ENCODE measurements at places on chromosomes 2 and 18.
A peak's percentile ranks its signal among the peaks of the same experiment; 100 is the strongest.

DNA sequence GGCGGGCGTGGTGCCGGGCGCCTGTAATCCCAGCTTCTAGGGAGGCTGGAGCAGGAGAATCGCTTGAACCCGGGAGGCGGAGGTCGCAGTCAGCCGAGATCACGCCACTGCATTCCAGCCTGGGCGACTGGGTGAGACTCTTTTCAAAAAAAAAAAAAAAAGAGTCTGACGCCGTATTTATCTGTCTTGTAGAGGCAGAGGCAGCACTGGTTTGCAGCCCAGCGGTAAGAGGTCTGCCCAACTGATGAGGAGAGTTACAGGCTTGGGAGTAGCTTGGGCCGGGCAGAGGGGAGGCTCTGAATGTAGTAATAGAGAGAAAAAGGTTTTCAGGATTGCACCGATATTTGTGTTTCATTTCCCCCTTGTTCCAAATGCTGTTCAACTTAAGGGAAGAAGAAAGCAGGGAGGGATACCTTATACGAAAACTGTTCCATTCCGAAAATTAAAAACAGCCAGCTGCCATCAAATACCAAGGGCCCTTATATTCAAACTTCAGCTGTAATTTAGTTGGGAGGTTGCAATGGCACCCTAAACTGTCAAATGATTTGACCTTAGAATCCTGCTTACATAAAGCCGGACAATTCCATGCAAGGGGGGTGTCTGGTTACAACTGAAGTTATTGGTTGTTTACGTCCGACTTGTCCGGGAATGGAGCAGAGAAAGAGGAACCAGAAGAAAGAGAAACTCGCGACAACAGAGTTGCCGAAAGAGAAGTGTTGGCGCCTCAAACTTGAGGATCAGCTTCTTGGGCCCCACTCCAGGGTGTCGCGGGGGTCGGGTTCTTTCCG, 9.2 kb upstream of the SP9 start:
- DNase-seq = no peak

DNA sequence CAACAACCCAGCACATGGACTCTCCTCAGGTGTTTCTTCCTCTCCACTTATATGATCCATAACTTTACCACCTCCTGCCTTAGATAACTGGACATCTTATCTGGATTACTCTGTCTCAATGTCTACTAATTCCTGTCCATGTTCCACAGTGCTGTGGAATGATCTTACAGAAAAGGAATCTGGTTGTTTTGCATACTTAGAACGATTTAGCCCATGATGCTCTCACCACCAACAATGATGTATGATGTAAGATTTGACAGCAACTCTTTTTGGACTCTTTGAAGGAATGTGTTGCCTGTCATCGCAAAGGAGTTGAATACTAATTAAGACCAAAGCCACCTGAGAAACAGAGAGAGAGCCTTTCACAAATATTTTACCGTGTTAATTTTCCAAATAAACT, 37.7 kb upstream of the SYT4 start:
- no peak for DNase-seq

GRCh38 chr18:24894880-24895279, 434.4 kb downstream of the HRH4 start:
- no peak for DNase-seq

DNA sequence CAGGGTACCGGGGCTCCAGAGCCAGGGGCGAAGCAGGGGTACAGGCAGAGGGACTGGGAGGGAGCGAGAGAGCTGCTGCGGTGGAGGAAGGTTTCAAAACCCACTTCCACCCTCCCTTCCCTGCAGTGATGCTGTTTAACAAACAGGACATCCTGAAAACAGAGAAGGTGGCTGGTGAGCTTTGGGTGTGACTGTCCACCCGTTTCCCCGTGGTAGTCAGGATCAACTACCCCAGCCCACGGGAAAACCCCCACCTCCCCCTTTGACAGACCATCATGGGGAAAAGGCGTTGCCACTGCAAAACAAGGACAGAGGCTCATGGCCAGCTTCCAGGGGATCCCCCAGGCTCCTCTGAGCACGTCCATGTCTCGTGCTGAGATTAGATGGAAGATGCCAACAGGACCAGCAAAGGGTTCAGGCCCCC, 12.9 kb downstream of the TMEM185B start:
- no peak for DNase-seq

GRCh38 chr2:119005555-119005954, 63.6 kb downstream of the MARCO start:
- DNase-seq = no peak

- peak; percentile 68 for DNase-seq
Observed at GRCh38 chr2:189641590-189641989, 19.7 kb upstream of the ASNSD1 start.

GRCh38 chr2:98479959-98480524, 35.4 kb downstream of the INPP4A start:
- peak; percentile 70 for DNase-seq

- no peak for DNase-seq
Observed at GRCh38 chr2:220966636-220967035, 605.5 kb downstream of the EPHA4 start.

DNA sequence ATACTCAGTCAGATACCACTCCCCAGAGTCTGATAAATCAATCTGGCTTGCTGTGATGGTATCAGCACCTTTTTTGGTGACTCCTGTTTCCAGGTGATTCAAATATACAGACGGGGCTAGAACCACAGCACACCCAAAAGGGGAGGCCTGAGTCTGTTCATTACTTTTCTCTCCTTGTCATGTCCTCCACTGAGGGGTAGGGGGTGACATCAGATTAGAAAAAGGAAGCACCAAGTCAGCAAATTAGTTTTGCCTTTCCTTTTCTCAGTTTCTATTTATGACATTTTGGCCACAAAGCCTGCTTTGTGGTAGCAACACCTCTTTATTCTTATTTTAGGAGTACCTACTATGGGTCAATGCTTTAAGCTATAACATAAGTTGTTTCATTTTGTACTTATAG, 127.4 kb downstream of the CCDC102B start:
- no peak for DNase-seq

DNA sequence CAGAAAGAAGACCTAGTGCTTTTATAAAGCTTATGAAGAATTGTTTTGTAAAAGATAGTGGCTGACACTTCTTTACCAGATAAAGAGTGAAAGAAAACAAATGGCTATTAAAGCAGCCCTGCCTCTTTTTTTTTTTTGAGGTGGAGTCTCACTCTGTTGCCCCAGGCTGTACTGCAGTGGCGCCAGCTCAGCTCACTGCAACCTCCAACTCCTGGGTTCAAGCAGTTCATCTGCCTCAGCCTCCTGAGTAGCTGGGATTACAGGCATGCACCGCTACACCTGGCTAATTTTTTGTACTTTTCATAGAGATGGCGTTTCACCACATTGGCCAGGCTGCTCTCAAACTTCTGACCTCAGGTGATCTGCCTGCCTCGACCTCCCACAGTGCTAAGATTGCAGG, 12.9 kb downstream of the ARPC2 start:
- DNase-seq = peak; percentile 40

GRCh38 chr18:9008200-9008708, 94.2 kb upstream of the NDUFV2 start:
- no peak for DNase-seq

- no peak for DNase-seq
Observed at GRCh38 chr2:6764968-6765723, 100.6 kb downstream of the CMPK2 start.

DNA sequence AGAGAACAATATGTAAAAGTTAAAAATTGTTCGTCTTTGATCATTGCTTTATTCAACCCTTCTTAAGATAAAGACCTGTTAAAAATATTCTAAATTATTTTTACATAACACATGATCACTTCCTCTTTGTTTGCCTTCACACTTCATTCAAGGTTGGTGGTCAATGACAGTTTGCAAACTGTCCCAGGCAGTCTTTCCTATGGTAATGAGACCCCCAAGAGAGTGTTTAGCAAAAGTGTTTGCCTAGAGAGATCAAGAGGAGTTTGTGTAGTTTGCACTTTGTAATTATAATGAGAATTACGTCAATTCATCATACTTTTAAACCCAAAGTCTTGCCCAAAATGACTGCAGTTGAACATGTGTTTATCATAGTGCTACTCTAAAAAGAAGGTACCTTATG, 77.2 kb upstream of the ABCA12 start:
- no peak for DNase-seq

DNA sequence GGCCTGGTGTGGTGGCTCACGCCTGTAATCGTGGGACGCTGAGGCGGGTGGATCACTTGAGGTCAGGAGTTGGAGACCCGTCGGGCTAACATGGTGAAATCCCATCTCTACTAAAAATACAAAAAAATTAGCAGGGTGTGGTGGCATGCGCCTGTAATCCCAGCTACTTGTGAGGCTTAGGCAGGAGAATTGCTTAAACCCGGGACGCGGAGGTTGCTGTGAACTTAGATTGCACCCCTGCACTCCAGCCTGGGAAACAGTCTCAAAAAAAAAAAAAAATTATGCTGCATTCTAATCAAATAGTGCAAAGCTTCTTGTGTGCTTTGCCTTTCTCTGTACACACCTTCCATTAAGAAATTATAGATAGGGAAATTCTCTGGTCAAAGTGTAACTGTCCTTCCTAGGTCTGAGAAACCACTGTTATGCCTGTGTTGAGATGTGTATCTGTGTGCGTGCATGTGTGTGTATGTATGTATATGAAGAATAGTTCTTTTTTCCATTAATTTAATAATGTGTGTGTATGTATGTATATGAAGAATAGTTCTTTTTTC, 2.5 kb downstream of the CD28 start:
- peak; percentile 41 for DNase-seq

DNA sequence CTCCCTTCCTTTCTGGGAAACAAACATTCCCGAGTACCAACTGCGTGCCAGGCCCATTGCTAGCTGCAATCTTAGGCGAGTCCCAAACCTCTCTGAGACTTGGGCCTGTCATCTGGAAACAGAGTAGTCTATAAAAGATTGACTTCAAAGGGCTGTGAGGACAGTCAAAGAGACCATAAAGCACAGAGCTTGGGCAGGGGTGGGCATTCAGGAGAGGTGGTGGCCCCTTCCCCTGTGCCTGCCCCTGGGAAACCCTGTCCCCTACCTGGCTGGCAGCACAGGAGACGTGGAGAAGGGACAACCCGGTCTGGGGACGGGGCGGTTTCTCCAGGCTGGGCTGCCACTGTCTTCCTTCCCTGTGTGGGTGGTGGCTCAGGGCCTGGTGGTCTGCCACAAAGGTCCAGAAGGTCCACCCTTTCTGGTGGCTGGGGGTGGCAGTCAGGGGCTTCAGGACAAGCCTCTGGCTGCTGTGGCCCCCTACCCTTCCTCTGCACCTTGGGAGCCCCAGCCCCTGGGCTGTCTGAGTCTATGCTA, 33.9 kb upstream of the FOSL2 start:
- DNase-seq = no peak

DNA sequence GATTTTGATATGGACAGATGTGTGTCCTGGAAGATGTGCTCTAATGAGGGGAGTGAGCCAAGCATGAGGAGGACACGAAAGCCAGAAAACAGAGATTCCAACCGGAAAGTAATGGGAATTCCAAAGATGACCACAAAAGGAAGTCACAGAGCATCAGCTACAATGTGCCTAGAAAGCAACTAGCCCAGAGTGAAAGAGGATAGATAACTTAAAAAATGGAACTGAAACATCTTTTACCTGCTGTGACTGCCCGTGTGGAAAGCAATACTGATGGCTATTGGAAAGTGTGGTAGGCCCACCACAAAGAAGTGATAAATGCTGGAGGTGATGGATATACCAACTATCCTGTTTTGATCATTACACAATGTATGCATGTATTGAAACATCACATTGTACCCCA, 21.6 kb downstream of the DNMT3A start:
- DNase-seq = no peak
